Activated CD8-positive, alpha-beta T cell treated with anti-CD3 and anti-CD28 coated beads for 36 hours (primary cell): ENCODE measurements at places on chromosomes 7 and 10. TPM values are rescaled to one million over a fixed set of nuclear protein-coding genes. Genes with fewer than 3 reads are reported as not detected.

DNA sequence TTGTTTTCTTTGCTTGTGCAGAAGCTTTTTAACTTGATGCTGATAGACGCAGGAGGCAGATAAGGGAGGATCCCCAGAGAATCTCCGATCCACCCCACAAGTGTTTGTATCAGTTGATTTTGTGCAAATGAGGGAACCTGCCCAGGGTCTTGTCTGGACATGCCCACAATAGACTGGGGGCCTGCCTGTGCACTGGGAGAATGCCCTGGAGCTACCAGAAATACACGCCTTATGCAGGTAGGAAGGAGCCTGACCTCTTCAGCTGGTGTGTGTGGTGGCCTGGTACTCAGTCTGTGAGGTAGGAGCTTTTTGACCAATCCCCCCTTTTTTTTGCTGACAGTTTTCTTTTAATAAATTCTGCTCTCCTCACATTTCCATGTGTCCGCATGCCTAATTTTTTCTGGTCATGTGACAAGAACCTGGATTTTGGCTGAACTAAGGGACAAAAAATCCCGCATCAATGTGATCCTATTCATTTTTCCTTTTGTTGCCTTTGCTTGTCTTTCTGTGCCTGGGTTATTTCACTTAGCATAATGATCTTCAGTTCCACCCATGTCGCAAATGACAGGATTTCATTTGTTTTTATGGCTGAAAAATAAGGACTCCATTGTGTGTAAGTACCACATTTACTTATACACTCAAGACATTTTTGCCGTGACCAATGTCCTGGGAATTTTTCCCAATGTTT is 430.6 kb upstream of the NRG3 start:
- H3K4me3 ChIP-seq: no peak overlapping the region
- H3K27me3 ChIP-seq: no peaks in the 10 kb centered on the region
- no peaks in the 10 kb centered on the region for H3K36me3 ChIP-seq
- no peak overlapping the region for H3K27ac ChIP-seq

DNA sequence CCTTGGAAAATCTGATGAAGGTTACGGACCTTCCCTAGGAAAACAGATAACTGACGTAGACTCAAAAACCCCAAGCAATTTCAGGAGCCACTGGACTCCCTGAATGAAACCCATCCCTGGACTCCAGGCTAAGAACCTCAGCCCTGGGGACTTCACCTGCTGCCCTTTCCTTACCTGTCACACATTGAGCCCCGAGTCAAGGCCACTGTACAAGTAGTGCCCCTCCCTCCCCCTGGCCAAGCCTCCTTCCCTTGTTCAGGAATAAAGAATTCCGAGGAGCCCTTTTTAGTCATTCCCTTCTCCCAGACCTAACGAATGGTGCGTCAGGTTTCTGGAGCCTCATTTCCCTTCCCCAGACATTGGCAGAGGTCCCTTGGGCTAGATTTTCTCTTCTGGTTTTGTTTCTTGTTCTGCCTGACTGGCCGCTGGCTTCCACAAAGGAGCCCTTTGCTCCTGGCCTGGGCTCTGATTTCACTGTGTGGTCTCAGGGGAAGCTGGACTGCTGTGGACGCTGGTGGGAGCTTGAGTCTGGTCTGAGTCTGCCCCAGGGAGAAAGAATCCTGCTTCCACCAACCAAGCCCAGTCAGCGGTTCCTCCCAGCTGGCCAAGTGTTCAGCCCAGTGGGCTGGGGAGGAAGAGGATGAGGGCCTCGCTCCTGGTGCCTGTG is 31.7 kb downstream of the ZNF775 start:
- H3K4me3 ChIP-seq: no peak overlapping the region
- no peak overlapping the region for H3K27ac ChIP-seq
- H3K27me3 ChIP-seq: no peaks in the 10 kb centered on the region

DNA sequence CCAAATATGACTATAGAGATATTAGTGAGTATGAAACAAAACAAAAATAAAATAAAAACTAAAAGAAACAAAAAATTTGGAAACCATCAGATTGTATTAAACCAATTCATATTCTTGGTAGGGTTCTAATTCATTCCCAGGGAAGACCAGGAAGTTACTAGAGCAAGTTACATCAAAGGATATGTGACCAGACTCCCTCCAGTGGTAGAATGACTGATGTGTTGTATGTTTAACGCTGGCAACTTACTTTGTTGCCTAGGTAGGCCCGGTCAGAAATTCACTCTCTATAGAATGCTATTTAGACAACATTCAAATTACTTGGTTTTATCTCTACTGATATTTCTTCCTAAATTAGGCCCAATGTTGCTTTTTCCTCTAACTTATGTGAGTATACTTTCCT is 5.2 kb downstream of the PHYHIPL start:
- DNase-seq: no peak
- H3K27me3 ChIP-seq: peaks cover 8% of the 10 kb centered on the region
- H3K27ac ChIP-seq: no peak overlapping the region
- H3K4me3 ChIP-seq: no peak overlapping the region
- peaks cover 3% of the 10 kb centered on the region for H3K4me1 ChIP-seq

DNA sequence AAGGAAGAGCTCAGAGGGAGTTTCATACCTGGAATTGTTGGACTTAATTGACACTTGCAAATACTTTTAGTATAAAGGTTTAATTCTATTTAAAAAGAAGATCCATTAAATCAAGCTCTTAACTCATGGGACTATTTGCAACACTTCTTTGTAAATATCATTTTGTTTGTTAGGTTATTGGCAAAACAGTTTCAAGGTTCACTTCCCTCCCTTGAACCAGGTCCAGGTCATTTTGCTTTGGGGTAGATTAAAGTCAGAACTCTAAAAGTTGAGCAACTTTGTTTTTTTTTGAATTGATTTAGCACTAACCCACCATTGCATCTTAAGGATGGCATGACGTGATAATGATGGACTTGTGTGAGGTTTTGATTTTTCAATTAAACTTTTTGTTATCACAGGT is 45.9 kb downstream of the ZRANB1 start:
- peaks cover 37% of the 10 kb centered on the region for H3K36me3 ChIP-seq
- no peak overlapping the region for H3K4me3 ChIP-seq
- H3K27ac ChIP-seq: no peak overlapping the region
- no peaks in the 10 kb centered on the region for H3K27me3 ChIP-seq
- peaks cover 17% of the 10 kb centered on the region for H3K4me1 ChIP-seq

DNA sequence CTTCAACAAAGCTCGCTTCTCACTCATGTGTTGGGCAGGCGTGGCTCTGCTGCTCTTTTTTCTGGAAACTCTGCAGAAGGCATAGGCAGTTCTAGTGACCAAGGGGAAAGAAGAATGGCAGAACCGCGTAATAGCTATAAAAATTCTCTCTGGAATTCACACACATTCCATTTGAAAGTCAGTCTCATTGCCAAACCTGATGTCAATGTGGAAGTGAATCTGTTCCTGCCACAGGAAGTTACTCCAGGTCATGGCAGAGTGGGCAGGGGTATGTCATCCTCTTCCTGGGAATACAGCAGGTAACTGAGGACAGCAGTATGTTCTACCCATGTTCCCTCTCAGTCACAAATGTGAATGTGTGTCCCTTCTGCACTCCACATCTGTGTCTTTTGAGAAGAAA is 8.2 kb upstream of the PAXIP1 start:
- H3K27ac ChIP-seq: no peak overlapping the region
- H3K4me3 ChIP-seq: no peak overlapping the region
- DNase-seq: no peak
- no peaks in the 10 kb centered on the region for H3K4me1 ChIP-seq
- no peaks in the 10 kb centered on the region for H3K27me3 ChIP-seq
- peaks cover 10% of the 10 kb centered on the region for H3K36me3 ChIP-seq

DNA sequence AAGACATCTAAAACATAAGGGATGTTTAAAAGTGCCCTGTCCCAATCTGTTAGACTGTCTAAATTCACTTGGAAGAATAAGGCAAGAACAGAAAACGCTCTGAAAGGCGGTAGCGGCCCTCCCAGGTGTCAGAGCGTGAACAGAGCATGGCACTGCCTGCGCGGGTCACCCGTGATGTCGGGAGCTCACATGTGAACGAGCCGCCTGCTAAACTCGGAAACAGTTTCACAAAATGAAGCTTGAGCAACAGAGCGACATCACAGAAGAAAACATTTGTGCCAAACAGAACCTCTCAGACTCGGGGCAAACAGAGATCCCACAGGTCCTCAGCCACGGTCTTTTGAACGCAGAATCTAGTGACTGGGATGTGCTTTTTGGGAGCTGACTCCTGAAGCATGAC is 12.8 kb downstream of the BRI3 start:
- H3K27me3 ChIP-seq: no peaks in the 10 kb centered on the region
- no peaks in the 10 kb centered on the region for H3K4me1 ChIP-seq
- H3K27ac ChIP-seq: no peak overlapping the region
- DNase-seq: no peak
- H3K36me3 ChIP-seq: peaks cover 2% of the 10 kb centered on the region

DNA sequence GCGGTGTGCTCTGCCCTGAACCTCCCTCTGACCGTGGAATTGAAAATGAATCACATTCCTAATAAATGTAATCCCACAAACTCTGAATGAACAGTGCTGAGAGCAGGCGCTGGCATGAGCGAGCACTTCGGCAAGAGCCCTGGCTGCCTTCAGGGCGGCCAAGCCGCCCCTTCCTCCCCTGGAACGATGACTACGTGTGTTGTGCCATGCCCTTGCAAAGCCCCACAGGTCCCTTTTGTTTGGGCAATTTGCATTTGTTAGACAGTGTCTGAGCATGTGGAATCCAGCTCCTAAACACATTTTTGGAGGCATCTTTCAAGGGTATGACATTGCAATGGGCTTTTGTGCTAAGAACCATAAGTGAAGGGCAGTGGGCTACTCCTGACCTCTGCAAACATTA is 95.6 kb upstream of the MKI67 start:
- no peaks in the 10 kb centered on the region for H3K36me3 ChIP-seq
- no peak for DNase-seq
- peaks cover 4% of the 10 kb centered on the region for H3K27me3 ChIP-seq

- no peaks in the 10 kb centered on the region for H3K4me1 ChIP-seq
- H3K36me3 ChIP-seq: no peaks in the 10 kb centered on the region
Measured at GRCh38 chr7:74483402-74484336, 30.0 kb downstream of the GTF2IRD1 start.

GRCh38 chr10:130553826-130554225 is 417.6 kb downstream of the GLRX3 start:
- H3K27ac ChIP-seq: no peak overlapping the region
- no peaks in the 10 kb centered on the region for H3K4me1 ChIP-seq
- no peaks in the 10 kb centered on the region for H3K36me3 ChIP-seq
- no peak overlapping the region for H3K4me3 ChIP-seq

- no peak overlapping the region for H3K27ac ChIP-seq
- peaks cover 44% of the 10 kb centered on the region for H3K27me3 ChIP-seq
- no peaks in the 10 kb centered on the region for H3K36me3 ChIP-seq
- peaks cover 18% of the 10 kb centered on the region for H3K4me1 ChIP-seq
Measured at GRCh38 chr7:121329191-121330052, 622 bp downstream of the WNT16 start.

GRCh38 chr10:63703113-63703670 is 182.0 kb downstream of the REEP3 start:
- no peak for DNase-seq
- H3K27me3 ChIP-seq: no peaks in the 10 kb centered on the region
- peaks cover 28% of the 10 kb centered on the region for H3K4me1 ChIP-seq

DNA sequence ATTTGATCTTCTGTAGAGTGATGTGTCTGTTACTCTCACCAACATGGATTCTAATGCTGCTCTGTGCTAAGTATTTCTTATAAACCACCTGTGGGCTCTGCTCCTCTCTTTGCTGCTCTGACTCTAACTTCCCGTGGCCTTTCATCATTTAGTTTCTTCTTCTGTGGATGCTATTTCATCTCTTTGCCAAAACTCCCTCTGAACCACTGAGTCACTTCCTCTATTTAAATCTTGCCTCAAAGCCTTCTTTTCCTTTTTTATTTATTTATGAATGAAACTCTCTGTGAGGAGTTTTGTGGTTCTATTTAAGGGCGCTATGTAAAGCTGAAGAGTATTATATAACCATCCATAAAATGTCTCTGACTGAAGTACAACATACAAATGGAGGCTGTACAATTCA is 538.5 kb downstream of the SUGCT start:
- H3K27ac ChIP-seq: peak overlapping the region; percentile 82
- H3K4me1 ChIP-seq: peaks cover 13% of the 10 kb centered on the region
- no peak overlapping the region for H3K4me3 ChIP-seq
- H3K27me3 ChIP-seq: no peaks in the 10 kb centered on the region
- H3K36me3 ChIP-seq: no peaks in the 10 kb centered on the region

GRCh38 chr7:84664626-84665025 is 470.0 kb upstream of the SEMA3A start:
- no peaks in the 10 kb centered on the region for H3K36me3 ChIP-seq
- no peak for DNase-seq
- H3K27ac ChIP-seq: no peak overlapping the region
- no peaks in the 10 kb centered on the region for H3K4me1 ChIP-seq
- H3K4me3 ChIP-seq: no peak overlapping the region

GRCh38 chr10:75542084-75542483 is 110.7 kb downstream of the LRMDA start:
- no peak overlapping the region for H3K27ac ChIP-seq
- H3K36me3 ChIP-seq: no peaks in the 10 kb centered on the region
- DNase-seq: no peak

- no peak overlapping the region for H3K4me3 ChIP-seq
- no peaks in the 10 kb centered on the region for H3K4me1 ChIP-seq
- H3K36me3 ChIP-seq: peaks cover 1% of the 10 kb centered on the region
- DNase-seq: no peak
- no peaks in the 10 kb centered on the region for H3K27me3 ChIP-seq
- no peak overlapping the region for H3K27ac ChIP-seq
Measured at GRCh38 chr10:121804460-121804859, 123.4 kb downstream of the ATE1 start.

GRCh38 chr10:127506094-127506493 is 43.0 kb upstream of the NPS start:
- H3K27me3 ChIP-seq: no peaks in the 10 kb centered on the region
- no peaks in the 10 kb centered on the region for H3K4me1 ChIP-seq
- H3K36me3 ChIP-seq: no peaks in the 10 kb centered on the region
- no peak for DNase-seq

DNA sequence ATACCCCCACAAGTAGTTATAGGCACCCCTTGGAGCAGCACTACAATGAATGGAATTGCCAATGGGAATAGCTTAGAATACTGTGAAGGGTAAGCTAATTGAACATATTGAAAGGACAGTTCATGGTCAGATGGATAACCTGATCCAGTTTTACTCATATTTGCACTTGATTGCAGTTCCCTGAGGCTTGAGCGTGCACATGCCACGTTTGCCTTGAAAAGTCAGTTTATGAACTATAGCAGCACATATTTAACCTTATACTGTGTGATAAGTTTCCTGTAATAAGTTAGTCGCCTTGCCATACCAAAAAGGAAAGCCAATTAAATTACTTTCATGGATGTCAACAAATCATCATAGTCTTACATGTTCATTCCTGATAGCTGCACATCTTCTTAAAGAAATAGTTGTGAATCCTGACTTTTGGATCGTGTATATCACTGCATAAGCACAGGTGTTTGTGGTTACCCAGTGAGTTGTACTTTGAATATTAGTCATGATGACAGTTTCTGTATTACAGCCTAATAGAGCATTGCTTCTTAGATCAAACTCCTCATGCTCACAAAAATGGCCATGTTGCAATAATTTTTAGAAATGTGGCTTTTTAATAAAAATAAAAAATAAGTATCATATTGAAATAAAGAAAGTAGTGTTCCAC is 21.6 kb downstream of the DNTT start:
- peaks cover 2% of the 10 kb centered on the region for H3K27me3 ChIP-seq
- H3K4me3 ChIP-seq: no peak overlapping the region
- H3K36me3 ChIP-seq: no peaks in the 10 kb centered on the region
- H3K27ac ChIP-seq: no peak overlapping the region
- DNase-seq: no peak

CASD1 gene
- 17.0 TPM for total RNA-seq

TFPI2 gene
- total RNA-seq: not detected

MEOX2 gene
- total RNA-seq: not detected

TMEM130 gene
- 0.38 TPM for total RNA-seq

ZNF777 gene
- total RNA-seq: 12.5 TPM

SEMA4G gene
- 1.6 TPM for total RNA-seq

MINDY3 gene
- 14.6 TPM for total RNA-seq

CCDC3 gene
- not detected for total RNA-seq

TRPV5 gene
- total RNA-seq: not detected

CALD1 gene
- total RNA-seq: 2.1 TPM

SPDYE11 gene
- not detected for total RNA-seq

STEAP1B gene
- not detected for total RNA-seq

MNX1 gene
- not detected for total RNA-seq
